ENCODE measurements at places on chromosomes 4 and X.

GRCh38 chr4:96504386-96504785, 664.5 kb downstream of the PDHA2 start:
- no peak for DNase-seq

- DNase-seq, result no peak
These were observed 153.7 kb downstream of the APBB2 start for GRCh38 chr4:41060352-41061334.

GRCh38 chr4:188613976-188614375, 474.7 kb downstream of the TRIML1 start:
- DNase-seq, result no peak

DNA sequence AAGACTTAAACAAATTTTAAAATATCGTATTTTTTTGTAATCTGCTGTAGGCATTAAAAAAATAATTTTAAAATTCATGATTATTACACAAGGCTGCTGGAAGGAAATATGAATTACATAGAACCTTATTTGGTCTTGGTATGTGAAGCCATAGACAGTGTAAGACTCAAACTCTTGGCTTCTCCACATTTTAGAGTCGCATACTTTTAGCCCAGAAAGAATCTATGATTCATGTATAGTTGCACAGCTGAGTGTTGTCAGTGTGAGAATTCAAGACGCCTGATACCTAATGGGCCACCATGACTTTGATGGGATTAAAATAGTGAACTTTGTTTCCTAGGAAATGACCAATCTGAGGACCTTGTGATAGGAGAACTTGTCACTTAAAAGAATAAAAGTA, 1.4 kb downstream of the INTU start:
- no peak for DNase-seq

DNA sequence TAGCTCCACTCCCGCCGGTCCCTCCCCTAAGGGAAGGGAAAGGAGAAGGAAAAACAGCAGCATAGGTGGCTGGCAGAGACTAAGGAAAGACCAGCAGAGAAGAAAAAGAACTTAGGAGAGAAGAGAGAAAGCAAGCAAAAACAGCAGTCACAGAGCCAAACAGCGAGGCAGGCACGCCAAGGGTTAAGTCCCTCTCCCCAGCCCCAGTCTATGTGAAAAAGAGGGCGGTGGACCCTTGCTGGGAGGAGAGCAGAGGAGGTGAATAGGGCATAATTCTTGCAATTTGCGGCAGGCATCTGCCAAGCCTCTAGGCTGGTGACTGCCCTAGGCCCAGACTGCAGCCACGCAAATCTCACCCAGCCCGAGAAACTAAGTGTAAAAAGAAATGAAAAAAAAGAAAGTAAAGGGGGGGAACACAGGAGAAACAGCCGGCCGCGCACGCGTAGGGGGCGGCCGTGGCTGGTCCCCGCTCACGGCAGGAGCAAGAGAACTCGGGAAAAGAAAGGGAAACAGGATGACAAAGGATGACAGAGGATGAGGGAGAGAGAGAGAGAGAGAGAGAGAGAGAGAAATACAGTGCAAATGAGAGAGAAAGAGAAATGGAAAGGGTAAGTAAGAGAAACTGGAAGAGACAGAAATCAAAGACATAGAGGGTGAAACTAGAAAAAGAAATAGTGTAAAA, 48.6 kb downstream of the MAGEA9 start:
- peak; percentile 72 for DNase-seq

- DNase-seq, result no peak
These were observed 1066.0 kb downstream of the FSTL5 start for GRCh38 chr4:161097821-161098220.

GRCh38 chrX:150508451-150509367, 59.7 kb upstream of the MTM1 start:
- DNase-seq, result no peak

GRCh38 chrX:140157611-140158010, 192.3 kb upstream of the CXorf66 start:
- DNase-seq, result no peak

- DNase-seq, result no peak
These were observed 24.0 kb downstream of the RASGEF1B start for GRCh38 chr4:81447566-81448229.

DNA sequence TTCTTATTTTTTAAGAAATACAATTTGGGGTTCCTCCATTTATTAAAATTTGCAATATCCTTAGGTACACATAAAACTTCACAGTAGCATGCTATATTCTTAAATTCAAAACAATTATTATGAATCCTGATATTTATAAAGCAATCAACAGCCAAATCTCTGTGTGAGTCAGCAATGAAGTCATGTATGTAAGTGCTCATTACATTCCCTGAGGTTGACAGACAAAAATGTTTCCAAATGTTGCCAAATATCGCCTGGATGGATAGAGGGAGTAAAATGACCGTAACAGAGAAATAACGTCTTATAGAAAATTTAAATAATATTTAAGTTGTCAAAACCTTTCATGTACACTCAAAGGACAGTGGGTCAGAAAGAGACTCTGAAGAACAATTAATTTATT, 220.0 kb downstream of the PCDH18 start:
- no peak for DNase-seq

GRCh38 chr4:95508421-95508820, 40.4 kb downstream of the UNC5C start:
- no peak for DNase-seq

DNA sequence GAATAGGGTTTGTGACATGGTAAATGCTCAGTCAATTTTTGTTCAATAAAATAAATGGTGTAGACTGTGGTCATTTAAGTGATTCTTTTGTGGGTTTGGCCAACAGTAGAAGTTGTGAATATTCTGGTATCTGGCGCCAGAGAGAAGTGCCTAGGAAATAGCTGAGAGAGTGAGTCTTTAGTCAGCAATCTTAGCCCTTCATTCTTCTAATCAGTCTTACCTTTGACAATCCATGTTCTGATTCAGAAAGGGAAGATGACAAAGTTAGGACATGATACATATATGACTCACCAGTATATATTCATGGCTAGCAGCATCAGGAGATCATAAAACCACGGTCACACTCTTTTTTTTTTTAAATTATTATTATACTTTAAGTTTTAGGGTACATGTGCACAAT, 141.8 kb upstream of the PCDH18 start:
- no peak for DNase-seq

DNA sequence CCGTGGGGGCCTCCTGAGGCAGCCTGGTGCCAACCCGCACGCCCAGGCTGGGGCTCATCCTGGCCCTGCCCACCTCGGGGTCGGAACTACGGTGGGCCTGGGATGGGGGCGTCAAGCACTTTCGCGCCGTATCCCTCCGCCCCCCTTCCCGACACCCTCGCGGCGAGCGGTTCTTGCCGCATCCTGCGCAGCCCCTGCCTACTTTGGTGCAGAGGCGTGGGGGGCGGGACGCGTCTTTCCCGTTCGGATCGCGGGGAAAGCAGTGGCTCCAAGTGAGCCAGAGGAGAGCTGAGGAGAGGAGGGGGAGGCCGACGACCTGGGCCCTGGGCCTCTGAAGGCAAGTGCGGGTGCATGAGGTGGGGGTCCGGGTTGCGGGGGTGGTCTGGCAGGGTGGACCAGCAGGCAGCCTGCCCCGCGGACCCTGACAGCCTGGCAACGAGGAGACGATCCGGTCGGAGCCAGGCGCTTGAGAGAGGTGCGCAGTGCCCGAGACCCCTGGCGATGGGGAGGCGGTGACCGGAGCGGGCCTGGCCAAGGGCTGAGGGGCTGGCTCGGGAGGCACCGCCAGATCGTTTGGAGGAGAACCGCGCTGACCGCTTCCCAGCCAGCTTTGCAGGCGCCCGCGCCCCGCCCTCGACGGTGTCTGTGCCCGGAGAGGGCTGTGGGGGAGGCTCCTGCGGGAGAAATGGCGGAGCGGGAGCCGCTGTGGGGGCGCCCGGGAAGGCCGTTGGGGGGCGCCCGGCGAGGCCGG, at the start of gene GPRASP2:
Gene GPRASP2 (plus strand): TSS at position 233 of the 751 bp plus-strand sequence. CDS start 2,422 bp downstream, outside the sequence.
- DNase-seq, result peak; percentile 17

GRCh38 chr4:108628411-108628810, 8.0 kb downstream of the RPL34 start:
- DNase-seq, result no peak

GRCh38 chr4:1686440-1687036, 2.4 kb upstream of the FAM53A start:
- DNase-seq, result no peak

- DNase-seq, result no peak
These were observed 57.2 kb downstream of the AFF1 start for GRCh38 chr4:86991994-86992393.

GRCh38 chrX:25721564-25721963, 416.6 kb upstream of the MAGEB18 start:
- DNase-seq, result no peak

DNA sequence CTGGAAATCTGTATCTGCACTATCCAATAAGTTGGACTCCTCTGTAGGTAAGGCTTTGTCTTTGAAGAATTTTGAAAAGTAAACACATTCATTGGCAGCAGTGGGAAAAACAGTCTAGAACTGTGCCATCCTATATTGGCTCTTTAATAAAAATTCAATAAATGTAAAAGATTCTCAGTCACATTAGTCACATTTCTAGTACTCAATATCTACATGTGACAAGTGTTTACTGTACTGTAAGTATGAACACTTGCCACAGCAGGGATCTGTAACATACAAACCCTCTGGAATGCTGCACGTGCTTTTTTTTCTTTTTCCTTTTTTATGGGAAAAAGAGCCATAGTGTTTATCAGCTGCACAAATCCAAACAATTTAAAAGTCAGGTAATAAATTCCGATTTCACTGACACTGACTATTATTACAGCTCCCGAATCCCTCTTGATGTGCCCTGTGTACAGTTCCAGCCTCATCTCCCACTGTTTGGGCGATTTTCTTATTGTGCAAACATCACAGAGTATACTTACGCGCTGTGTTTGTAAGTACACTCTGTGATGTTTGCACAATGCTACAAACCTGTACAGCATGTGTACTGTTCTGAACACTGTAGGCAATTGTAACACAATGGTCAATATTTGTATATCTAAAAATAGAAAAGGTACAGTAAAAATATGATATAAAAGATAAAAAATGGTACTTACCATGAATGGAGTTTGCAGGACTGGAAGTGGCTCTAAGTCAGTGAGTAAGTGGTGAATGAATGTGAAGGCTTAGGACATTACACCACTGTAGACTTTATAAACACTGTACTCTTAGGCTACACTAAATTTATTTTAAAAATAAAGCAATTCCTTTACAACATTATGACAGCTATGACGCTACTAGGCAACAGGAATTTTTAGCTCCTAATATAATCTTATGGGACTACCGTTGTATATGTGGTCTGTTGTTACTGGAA, 8.7 kb downstream of the PYURF start:
- no peak for DNase-seq

GRCh38 chr4:177125656-177126055, 184.0 kb upstream of the NEIL3 start:
- DNase-seq, result no peak

- DNase-seq, result no peak
These were observed 618.0 kb downstream of the CCSER1 start for GRCh38 chr4:90745176-90745575.

DNA sequence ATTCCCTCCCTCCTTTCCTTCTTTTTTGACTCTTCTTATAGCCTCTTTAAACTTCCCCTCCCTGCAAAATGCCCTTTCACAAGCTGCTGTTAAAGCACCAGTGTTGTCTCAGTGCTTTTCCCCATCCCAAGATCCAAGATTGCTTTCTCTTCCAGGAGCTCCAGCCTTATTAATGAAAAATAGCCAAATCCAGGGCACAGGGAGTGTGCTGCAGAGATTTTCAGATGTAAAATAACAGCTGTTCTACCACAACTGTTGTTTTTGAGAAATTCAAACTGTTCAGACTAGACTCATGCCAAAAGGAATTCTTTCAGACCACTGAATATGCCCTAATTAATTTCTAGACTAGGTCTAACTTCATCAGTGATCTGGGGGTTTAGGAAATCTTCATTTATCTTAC, 47.0 kb upstream of the GPC3 start:
- DNase-seq, result no peak

DNA sequence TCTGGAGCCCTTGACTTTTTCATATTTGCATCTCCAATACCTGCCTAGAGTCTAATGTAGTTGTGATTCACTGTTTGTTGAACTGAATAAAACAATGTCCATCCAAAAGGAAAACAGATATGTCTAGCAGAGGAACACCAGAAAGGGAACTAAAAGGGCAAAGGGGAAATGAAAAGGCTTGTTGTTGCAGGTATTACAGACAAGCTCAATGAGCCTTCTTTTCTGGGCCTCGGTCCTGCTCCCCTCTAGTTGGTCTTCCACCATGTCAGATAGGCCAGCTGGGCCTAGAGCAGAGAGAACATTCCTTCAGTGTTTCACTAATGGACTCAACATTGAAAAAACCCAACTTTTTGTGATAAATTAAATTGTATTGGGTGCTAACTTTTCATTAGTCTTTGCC, 55.4 kb downstream of the ZFX start:
- DNase-seq, result no peak

GRCh38 chr4:34157547-34157946, 2086.8 kb downstream of the ARAP2 start:
- DNase-seq, result no peak

- no peak for DNase-seq
These were observed 131.2 kb upstream of the GPC4 start for GRCh38 chrX:133546441-133546840.

GRCh38 chr4:80295336-80295735, 28.9 kb downstream of the FGF5 start:
- no peak for DNase-seq
